ENCODE measurements at places on chromosomes 3 and 15.

DNA sequence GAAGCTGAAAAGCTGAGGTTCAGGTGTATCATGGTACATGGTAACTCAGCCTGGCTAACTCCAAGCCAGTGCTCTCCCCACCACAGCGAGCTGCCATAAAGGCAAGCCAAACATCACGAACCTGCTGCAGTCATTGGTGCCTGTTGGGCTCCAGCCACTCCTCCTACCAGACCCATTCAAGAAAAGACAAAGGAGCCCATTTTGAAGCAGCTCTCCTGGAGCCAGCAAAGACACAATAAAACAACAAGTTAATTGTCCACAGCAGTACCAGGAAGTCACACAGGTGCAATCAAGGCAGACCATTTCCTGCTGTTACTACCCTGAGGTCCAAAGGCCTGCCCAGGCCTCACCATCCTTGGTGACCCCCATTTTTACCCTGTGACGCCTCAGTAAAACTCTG, 77.6 kb downstream of the DAPK2 start:
- DNase-seq, result no peak

- DNase-seq, result no peak
Measured at GRCh38 chr3:147554332-147554731, 145.2 kb downstream of the ZIC1 start.

GRCh38 chr15:100818927-100819326, 60.7 kb upstream of the ALDH1A3 start:
- DNase-seq, result no peak

DNA sequence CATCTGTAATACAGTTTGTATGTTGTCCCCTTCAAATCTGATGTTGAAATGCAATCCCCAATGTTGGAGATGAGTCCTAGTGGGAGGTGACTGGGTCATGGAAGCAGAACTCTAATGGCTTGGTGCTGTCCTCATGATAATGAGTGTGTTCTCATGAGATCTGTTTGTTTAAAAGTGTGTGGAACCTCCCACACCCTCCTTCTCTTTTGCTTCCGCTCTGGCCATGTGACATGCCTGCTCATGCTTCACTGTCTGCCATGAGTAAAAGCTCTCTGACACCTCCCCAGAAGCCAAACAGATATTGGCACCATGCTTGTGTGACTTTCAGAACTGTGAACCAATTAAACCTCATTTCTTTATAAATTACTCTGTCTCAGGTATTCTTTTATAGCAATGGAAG, 794.0 kb upstream of the CFAP20DC start:
- no peak for DNase-seq

- no peak for DNase-seq
Measured at GRCh38 chr15:66775127-66776105, 73.4 kb downstream of the SMAD6 start.

GRCh38 chr3:105755121-105755886, 113.5 kb downstream of the CBLB start:
- no peak for DNase-seq

DNA sequence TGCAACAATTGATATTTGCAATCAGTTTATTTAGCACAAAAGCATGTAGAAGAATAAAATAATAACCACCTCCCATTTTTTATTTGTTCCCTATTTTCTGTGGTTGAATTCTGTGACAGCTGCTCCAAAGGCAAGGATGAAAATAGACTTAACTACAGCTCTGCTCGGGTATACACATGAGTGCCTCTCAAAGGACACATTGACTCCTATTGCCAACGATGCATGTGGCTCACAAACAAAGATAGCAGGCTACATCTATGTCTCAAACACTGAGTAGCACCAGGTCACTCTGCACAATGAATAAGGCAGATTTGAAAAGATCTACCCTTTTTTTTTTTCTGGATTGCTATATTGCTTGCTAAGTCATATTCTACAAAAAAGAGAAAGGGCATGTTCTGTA, 612.9 kb downstream of the ROBO1 start:
- no peak for DNase-seq

Data from NCI-H2227 treated with DMSO at 0.1 percent for 48 hours (cell line).